Right lobe of liver (tissue), 6 donors: ENCODE measurements at places on chromosomes 1 and 21. TPM values are rescaled to one million over a fixed set of nuclear protein-coding genes. Genes with fewer than 3 reads are reported as not detected.

DNA sequence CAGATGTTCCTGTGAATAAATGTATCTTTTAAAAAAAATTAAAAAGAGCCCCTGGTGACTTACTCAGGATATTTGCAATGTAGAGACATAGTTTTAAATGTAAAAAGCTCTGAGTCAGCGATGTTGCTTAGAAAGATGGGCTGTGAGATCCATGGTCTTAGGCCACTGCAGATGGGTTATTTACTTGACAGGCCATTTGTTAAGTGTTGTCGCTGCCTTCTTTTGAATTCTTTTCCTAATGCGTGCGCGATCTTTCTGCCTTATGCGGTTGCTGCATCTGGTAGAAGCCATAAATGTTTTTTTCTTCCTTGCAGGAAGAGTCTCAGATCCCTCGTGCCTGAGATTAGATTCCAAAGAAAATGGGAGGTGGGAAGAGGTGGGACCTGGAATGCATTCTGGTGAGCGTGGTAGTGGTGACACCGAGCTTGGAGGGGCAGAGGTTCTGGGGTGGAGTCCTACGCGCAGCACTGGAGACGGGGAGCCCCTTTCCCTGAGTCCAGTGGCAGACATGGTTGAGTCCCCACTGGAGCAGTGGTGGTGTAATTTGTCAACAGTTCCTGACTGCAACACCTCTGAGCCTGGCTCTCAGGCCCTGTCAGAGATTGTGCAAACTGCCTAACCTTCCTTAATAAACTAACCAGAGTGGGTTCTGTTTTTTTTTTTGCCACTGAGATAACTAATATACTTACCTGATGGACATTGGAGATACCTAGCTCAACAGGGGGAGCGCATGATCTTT, 197.2 kb downstream of the HHAT start:
- DNase-seq = no peak

DNA sequence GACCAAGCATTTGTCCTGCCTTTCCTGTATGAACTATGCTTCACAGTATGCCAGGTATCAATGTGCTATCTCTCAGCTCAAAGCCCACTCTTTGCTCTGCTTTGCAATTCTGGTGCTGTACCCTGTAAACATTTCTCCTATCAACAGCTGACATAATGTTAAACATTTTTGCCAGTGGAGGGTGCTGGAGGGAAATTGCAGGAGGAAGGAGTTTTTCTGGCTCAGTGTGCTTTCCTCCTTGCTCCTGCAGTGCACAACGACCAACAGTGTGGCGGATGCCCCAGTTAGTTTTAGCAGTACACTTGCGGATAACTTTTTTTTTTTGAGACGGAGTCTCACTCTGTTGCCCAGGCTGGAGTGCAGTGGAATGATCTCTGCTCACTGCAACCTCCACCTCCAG, 67.1 kb upstream of the PTGFRN start:
- DNase-seq = no peak

DNA sequence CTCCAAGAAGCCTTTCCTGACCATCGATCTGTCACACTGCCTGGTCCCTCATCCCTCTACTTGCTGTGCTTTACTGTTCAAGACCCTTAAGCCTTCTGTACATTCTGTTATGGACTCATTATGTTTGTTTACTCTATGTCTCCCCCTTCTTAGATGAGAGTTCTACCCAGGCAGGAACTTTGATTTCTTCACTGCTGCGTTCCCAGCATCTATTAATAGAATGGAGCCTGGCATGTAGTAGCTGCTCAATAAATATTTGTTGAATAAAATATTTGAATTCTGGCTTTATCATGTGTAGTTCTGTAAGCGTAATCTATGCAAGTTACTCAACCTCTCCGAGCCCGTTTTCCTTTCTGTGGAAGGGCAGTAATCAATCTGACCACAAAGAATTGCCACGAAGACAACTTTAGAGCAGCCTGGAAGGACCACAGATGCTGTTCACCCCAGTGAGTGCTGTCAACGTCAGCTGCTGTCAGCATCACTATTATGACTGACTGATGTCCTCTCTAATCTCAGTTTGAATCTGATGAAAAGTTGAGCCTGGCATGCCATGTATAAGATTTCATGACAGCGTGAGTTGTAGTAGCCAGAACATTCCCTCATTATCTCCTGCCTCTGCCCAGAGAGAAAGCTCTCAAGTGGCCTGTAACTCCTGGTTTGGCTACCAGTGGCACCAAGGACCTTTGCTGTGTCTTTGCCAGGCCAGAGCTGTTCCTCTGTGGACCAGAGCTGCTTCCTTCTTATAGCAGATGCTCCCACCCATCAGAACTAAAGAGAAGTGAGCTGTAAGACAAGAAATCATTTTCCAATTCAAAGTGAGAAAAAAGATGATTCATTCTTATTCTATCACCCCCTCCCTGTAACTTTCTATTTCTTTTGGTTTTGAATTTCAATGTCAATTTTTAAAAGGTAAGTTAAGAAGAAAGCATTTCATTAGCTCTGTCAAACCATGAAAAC, 94.5 kb downstream of the PRDM2 start:
- DNase-seq = no peak

The INKA2 gene
- total RNA-seq = 2.2 TPM

The CD160 gene
- not detected for total RNA-seq
